Thoracic aorta (tissue), 2 donors: ENCODE measurements at places on chromosomes 7 and 10. TPM values are rescaled to one million over a fixed set of nuclear protein-coding genes. Genes with fewer than 3 reads are reported as not detected.

- H3K27ac ChIP-seq = no peak overlapping the region
- H3K4me3 ChIP-seq = no peak overlapping the region
- no peaks in the 10 kb centered on the region for H3K27me3 ChIP-seq
- no peaks in the 10 kb centered on the region for H3K36me3 ChIP-seq
These were observed 388.2 kb downstream of the CALN1 start for GRCh38 chr7:72023926-72024325.

GRCh38 chr7:132609906-132610520, 33.7 kb upstream of the PLXNA4 start:
- no peaks in the 10 kb centered on the region for H3K27me3 ChIP-seq
- no peaks in the 10 kb centered on the region for H3K4me1 ChIP-seq
- no peaks in the 10 kb centered on the region for H3K36me3 ChIP-seq

DNA sequence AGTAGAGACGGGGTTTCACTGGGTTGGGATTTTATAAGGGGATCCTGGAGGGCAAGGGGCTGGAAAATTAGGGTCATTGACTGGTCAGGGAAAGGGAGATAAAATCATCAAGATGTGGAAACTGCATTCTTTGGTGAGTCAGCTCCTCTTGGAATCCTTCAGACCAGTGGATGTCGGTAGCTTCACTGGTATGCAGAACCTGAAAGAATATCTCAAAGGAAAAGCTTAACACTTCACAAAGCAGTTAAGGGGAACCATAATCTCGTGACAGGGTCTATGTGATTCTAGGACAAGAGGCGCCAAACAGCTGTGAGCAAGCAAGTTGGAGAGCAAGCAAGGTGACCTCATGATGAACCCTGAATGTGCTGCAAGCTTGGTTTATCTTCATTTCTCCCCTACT, 634.7 kb upstream of the AUTS2 start:
- no peaks in the 10 kb centered on the region for H3K27me3 ChIP-seq
- H3K36me3 ChIP-seq = no peaks in the 10 kb centered on the region
- no peaks in the 10 kb centered on the region for H3K4me1 ChIP-seq

Gene GHRHR
- total RNA-seq = not detected

DNA sequence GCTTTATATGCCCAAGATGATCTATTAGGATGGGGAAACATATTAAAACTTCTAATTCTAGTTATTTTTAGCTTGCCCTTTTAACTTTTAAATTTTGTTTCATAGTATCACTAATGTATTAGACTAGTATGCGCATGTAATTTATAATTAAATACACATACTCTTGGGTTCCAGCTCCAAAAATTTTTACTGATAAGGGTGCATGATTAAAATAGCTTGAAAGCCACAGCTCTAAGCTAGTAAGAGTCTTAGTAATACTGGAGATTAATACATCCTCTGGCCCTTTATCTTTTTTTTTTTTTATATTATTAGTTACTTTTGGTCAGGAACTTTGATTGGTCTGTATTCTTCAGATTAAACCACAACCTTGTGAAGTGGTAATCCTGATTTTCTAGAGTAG, 53.6 kb downstream of the ATXN7L1 start:
- no peaks in the 10 kb centered on the region for H3K27me3 ChIP-seq
- no peaks in the 10 kb centered on the region for H3K4me1 ChIP-seq
- no peak overlapping the region for H3K4me3 ChIP-seq
- no peaks in the 10 kb centered on the region for H3K36me3 ChIP-seq
- no peak for DNase-seq
- H3K27ac ChIP-seq = no peak overlapping the region
